GF-D8 (cell line): ENCODE measurements at places on chromosomes 5 and 9.

DNA sequence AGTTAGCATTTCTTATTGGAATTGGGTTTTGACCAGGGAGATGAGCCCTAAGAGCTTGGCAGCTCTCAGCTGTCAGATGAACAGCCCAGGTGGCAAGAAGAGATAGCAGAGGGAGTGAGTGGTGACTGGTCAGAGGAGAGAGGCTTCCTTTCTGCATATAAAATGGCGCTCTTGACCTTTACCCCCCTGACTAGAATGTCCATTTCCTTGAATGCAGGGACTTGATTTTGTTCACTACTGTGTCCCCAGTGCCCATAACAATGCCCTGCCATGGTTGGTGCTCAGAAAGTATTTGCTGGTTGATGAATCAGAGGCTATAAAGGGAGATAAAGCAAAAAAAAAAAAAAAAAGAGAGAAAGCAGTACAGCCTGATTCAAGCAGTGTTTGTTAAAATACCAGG, 7.2 kb downstream of the CHMP5 start:
- no peak for DNase-seq

DNA sequence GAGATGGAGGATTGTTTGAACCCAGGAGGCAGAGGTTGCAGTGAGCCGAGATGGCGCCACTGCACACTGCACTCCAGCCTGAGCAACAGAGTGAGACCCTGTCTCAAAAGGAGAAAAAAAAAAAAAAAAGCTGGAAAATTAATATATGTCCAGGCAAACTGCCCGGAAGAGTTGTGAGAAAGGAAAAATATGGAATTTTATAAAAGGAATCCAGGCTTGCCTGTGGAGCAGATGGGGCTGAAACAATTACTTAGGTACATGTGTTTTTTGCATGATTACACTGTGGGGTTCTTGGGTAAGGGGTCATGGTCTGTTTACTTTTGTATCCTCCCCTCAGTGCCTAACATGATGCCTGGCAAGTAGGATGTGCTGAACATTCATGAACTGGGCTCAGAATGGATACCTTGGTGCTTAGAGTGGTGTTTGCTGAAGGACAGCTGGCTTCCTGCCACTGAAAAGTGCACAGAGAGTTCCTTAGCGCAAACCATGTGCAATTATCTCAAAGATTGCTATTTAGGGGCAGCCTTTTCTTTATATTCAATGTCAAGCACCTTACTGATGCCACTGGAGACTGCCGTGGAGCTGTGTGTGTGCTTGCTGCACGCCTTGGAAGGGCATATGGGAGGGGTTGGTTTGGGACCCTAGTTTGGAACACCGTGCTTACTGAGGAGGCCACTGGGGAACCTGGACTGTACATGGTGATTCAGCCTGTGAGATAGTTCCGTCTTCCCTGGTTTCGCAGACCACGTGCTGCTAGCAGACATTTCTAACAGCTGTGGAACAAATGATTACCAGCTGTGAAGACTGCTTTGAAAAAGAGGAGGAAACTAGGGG, 78.4 kb downstream of the MAP1B start:
- DNase-seq, result no peak

- DNase-seq, result no peak
Observed at GRCh38 chr5:50406877-50407276, 34.2 kb downstream of the EMB start.

- DNase-seq, result no peak
Observed at GRCh38 chr5:154516475-154516874, 38.4 kb upstream of the HAND1 start.

DNA sequence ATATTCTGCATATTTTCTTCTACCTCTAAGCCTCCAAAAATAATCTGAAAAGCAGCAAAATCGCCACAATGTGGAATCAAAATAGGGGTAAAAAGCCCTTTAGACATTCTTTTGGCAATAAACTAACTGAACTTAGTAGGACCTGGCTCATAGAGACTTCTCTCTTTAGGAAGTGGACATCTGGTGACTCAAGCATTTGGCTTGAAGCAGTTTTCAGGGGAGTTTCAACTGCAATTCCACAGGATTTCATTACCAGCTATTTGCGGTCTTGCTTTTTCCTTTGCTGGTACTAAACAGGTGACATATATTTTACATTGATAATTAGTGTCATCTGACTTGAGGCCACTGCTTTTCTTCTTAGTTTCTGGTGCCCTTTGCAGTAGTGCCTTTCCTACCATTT, 173.2 kb upstream of the FBN2 start:
- DNase-seq, result no peak

DNA sequence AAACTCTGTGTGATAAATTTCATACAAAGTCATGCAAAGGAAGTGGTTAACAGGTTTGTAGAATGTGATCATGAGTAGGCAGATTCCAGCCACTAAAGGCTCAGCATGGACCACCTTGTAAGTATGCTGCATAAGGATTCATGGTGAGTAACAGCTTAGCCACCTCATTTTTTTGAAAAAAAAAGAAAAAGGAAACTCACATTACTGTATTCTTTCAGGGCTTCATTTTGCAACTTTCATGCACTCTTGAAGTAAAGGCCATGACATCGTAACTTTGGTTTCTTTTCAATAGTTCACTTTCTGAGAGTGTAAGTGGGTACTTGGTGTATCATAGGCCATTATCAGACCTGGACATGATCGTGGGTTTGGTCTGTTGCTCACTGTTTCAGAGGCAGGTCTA, 175.1 kb downstream of the PCSK1 start:
- no peak for DNase-seq

- DNase-seq, result no peak
Observed at GRCh38 chr5:37954561-37954960, 114.7 kb upstream of the GDNF start.

- DNase-seq, result no peak
Observed at GRCh38 chr9:115398996-115399395, 281.0 kb upstream of the TNC start.

GRCh38 chr5:87125766-87126165, 141.9 kb upstream of the RASA1 start:
- no peak for DNase-seq

- no peak for DNase-seq
Observed at GRCh38 chr5:129912601-129913255, 8.5 kb downstream of the CHSY3 start.

- DNase-seq, result no peak
Observed at GRCh38 chr9:31908158-31908890, 476.1 kb upstream of the ACO1 start.

- no peak for DNase-seq
Observed at GRCh38 chr5:102223542-102224477, 72.3 kb downstream of the SLCO4C1 start.

GRCh38 chr5:109743770-109744212, 54.1 kb downstream of the MAN2A1 start:
- no peak for DNase-seq

GRCh38 chr9:91761362-91761761, 188.7 kb downstream of the ROR2 start:
- no peak for DNase-seq

GRCh38 chr9:98330831-98331230, 75.4 kb upstream of the TBC1D2 start:
- no peak for DNase-seq

GRCh38 chr5:142509026-142509425, 176.9 kb downstream of the FGF1 start:
- no peak for DNase-seq

GRCh38 chr5:79236362-79236969, 535 bp downstream of the JMY start:
- no peak for DNase-seq

- DNase-seq, result no peak
Observed at GRCh38 chr5:73625372-73625943, 538 bp upstream of the ARHGEF28 start.

DNA sequence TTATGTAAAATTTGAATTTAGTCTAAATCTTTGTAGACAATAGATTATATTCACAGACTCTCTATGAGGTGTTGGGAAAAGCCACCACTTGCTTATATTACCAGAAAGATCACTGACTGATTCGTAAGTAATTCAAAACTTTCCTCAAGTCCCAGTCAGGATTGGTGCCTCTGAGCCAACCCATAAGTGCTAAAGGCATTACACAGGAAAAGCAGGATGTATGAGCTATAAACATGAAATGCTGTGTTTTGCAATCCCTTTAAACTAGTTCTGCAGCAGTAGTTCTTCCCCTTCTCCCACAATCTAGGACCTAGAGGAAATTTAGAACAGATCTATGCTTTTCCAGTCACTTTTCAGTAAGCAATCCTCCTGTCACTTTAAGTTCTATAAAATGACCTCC, 48.0 kb downstream of the SHLD3 start:
- DNase-seq, result no peak

- DNase-seq, result no peak
Observed at GRCh38 chr5:158943057-158943456, 156.7 kb downstream of the EBF1 start.

DNA sequence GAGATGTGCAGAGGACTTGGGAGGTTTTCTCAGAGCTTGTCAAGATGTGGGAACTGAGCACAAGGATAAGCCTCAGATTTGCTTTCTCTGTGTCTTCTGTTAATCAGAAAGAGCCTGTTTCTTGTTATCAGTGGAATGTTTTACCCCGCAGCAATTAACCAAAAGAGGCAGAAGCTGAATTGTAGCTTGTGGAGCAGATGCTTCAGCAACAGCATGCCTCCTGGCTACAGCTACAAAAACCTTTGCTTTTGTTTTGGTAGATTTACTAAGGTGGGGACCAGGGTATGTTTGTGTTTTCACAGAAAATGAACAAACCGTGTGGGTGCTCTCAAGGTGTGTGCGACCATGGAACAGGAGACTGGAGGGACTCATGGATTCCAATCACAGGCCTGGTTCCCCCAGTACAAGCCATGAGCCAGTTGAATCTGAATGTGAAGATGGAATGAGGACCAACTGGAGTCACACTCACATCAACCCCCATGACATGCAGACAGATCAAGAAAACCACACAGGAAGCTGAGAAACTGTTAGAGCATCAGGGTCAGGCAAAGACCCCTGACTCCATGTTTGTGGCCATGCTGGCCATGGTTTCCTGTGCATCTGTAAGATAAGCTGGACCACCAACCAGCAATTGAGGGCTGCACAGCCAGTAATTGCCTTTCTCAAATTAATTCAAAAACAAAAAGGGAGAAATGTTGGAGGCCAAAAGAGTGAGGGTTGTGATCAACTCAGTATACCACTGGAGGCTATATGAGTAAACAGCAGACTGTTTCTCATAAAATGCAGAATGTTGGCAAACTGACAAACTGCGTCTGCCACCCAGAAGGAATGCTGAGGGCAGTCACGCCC, 6.9 kb downstream of the UGT3A2 start:
- DNase-seq, result no peak

DNA sequence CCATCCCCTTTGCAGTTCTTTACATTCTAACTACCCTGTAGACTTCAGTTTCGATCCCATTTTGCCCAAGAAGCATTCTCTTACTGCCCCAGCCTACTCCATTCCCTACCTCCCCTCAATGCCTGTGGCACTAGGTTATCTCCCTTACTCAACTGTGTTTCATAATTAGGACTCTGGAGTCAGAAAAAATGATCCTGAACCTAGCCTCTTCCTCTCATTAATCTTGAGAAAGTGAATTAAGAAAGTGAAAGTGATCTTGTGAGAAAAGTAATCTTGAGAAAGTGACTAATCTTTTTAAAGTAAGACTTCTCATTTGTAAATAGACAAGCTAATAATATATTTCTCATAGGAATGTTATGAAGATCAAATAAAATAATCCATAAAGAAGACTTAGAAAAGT, 444.0 kb upstream of the TRPC7 start:
- no peak for DNase-seq

DNA sequence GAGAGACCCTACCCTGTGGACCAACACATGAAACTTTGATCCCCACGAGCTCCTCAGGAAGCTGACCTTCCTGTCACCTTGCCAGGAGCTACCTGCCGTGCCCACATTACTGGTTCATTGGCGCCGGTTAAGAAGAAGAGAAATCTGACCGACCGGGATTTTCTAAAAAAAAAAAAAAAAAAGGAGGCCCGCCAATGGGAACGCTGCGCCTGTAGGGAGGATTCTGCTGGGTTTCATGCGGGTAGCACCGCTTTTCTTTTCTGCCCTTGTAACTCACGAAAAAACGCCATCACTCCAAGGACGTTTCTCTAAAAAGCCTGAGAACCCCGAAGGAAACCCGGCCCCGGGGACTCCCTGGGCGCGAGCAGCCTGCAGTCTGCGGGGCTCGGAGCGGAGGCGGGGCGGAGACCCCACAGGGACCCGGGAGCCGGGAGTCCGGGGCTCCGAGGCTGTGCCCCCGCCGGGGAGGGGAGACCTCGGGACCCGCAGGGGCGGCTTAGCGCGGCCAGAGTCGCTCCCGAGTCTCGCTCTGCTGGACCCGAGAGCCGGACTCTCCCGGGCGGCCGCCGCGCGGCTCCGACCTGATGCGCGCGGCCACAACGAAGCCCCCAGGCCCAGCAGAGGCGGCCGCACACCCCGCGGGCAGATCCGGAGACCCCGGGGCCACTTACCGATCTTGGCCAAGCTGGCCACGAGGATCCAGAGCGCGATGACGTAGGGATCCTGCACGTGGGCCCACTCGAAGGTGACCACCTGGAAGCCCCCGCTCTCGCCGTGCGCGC, 617 bp downstream of the SLC9A3 start:
- DNase-seq, result no peak

- DNase-seq, result no peak
Observed at GRCh38 chr5:180241600-180241999, 32.6 kb upstream of the RASGEF1C start.

DNA sequence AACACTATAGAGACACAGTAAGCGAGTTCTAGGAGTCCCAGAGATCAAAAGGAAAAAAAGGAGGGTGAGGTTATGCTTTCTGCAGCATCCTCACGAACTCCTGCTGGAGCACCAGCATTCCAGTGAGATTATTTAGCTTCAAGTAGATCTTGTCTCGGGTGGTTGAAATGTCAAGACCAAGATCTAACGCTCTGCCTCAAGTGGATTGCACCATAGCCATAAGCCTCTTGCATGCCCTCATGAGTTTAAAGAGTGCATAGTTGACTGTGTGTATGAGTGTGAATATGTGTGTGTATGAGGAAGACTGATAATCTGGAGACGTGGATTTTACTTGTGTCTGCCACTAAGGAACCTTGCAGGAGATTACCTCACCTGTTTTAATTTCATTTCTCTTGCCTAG, 335.3 kb upstream of the ADAMTSL1 start:
- DNase-seq, result no peak

GRCh38 chr9:130872912-130873503, 23.6 kb downstream of the QRFP start:
- no peak for DNase-seq

DNA sequence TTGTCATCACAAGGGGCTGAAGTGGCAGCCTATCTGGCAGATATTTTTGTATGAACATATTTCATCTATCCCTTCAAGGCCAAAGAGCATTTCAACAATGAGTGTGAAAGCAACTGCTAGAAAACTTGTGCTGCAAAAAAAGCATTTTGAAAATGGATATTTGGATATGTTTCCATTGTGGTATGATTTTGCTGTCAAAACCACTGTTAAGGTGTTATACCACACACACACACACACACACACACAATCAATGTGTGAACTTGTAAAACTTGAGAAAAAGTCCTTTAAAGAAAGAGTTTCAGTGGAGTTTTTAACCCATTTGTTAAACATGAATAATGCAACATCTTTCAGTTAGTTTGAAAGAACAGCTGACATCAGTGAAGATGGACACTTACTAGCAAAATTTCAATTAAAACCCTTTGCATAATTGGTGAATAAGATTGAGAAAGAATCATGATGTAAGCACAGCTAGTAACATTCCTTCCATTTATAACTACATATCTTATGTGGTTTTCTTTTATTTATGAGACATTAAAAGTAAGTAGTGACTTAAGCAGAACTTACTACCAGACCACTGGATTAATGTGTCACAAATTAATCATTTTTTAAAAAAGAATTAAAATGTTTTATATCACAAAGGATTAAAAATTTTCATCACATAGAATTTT, 182.6 kb upstream of the GNA14 start:
- DNase-seq, result no peak
